ENCODE measurements at places on chromosomes 6 and 20. TPM values are rescaled to one million over a fixed set of nuclear protein-coding genes. Genes with fewer than 3 reads are reported as not detected.

PSMB9 gene
- total RNA-seq: 23.0 TPM

RRAGD gene
- total RNA-seq: 35.4 TPM

TGIF2 gene
- total RNA-seq: 21.2 TPM

SLC17A1 gene
- not detected for total RNA-seq

All from kidney epithelial cell (primary cell).